Sigmoid colon (tissue), 7 donors: ENCODE measurements at places on chromosomes 2 and 18. TPM values are rescaled to one million over a fixed set of nuclear protein-coding genes. Genes with fewer than 3 reads are reported as not detected.

DNA sequence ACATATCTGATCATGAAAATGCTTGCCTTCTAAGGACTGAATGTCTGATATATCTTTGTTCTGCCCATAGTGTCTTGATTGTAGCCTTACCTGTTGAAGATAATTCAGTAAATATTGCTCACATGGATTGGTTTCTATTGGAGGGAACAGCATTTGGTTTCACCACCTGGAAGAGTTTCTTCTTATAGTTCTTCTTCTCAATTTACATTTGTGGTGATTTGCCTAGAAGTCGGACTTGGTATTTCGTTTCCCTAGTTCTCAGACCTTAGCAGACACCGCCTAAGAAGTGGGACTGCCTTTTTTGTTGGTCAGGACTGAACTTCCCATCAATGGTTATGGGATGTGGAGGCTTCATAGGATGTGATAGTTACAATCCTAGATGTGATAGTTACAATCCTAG is 20.2 kb downstream of the MGAT5 start:
- DNase-seq = no peak

- no peak for DNase-seq
Measured at GRCh38 chr2:68968221-68968620, 6.2 kb upstream of the GKN1 start.

DNA sequence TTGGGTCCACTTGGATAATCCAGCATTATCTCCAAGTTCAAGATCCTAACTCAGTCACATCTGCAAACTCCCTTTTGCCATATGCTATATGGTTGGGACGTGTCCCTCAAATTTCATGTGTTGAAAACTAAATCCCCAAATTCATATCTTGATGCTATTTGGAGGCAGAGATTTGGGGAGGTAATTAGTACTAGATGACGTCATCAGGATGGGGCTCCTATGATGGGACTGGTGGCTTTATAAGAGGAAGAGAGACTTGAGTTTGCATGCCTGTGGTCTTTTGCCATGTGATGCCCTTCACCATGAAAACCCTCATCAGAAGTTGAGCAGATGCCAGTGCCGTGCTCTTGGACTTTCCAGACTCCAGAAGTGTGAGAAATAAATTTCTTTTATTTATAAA is 16.8 kb upstream of the SMAD4 start:
- no peak for DNase-seq

DNA sequence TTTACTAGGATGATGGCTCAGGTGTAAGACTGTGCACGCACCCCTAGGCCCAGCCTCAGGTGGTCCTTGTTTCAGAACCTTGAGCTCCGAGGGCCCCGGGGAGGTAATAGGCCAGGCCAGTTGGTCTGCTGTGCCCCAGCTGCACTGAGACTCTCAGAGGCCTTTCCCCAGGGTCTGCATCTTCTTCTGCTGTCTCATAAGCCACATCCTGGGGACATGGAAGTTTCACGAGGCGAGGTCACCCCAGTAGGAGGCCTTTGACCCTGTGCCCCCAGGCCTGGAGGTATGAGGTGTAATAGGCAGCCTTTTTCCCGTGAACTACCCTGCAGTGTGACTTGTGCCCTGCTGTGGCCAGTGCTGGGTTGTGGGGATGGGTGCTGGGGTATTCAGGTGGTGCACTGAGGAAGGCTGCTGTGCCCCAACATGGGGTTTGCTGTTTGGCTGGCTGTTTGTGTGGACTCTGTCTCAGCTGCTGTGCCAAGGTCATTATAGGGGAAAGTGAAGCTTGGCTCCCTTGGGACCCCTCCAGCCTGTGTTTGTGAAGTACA is 6.9 kb downstream of the OXER1 start:
- DNase-seq = no peak

GRCh38 chr2:211351987-211352386 is 795.6 kb downstream of the CPS1 start:
- no peak for DNase-seq

- DNase-seq = no peak
Measured at GRCh38 chr2:44310287-44310686, 35.0 kb downstream of the SLC3A1 start.

DNA sequence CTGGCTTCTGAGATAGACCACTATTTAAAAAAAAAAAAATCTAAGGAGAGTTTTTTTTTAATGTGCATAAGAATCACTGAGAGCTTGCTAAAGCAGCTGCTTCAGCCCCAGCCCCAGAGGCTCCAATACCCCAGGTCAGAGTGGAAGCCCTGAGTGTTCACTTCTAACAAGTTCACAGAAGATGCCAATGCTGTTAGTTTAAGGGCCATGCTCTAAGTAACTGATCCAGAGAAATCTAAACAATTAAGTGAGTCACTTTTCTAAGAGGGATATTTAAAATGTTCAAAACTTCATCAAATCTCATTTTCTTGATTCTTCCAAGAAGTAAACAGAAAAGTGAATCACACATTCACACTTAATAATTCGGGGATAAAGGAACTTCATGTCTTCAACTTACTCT is 126.4 kb upstream of the CD226 start:
- no peak for DNase-seq

- no peak for DNase-seq
Measured at GRCh38 chr2:199581935-199582360, 124.2 kb upstream of the SATB2 start.

- DNase-seq = no peak
Measured at GRCh38 chr2:166381-166780, 97.5 kb downstream of the SH3YL1 start.

- DNase-seq = no peak
Measured at GRCh38 chr2:96391153-96391827, 55.7 kb downstream of the NCAPH start.

- no peak for DNase-seq
Measured at GRCh38 chr2:105090091-105090490, 52.2 kb downstream of the MRPS9 start.

DNA sequence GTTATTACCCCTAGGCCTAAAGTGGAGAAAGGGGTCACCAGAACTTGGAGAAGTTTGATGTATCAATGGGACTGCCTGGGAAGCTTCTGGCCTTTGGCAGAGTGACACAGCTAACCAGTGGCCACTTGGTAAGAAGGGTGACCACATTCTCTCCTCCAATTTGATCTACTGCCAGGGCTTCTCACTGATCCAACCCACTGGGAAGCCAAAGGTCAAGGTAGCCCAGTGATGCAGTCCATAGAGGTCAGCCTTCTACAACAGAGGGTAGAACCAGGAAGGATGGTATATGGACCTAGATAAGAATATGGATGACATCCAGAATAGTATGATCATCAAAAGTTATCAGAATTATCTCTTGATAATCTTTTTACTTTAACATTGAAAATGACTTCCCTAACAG is 493.6 kb downstream of the NYAP2 start:
- DNase-seq = no peak

DNA sequence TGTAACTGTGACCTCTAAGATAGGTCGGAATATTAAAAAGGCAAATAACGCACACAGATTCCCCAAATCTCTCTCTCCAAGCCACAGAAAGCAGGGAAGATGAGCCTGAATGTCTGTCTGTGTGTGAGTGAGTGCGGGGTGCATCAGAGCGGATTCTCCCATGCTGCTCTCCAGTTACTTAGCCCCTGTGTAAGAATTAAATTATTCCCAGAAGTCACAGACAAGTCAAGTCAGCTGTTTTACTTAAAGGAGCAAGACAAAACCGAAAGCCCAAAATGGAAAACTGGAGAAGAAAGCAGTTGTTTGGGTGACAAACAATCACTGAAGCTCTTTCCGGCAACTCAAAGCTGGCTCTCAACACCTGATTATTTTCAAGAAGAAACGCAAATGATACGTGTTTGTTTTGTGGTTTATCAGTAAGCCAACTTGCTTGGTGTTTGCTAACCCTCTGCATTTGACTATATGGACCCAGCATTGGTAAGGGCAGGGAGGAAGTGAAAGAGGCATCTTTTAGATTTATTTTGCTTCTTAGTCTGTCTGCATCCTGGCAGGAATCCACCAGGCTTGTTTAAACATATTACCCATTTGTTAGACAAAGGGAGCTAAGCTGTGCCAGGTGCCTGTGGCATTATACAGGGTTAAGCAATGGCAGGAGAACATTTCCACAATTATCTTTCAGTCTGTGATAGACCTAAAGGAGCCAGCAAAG is 121.5 kb upstream of the CREB1 start:
- DNase-seq = no peak

DNA sequence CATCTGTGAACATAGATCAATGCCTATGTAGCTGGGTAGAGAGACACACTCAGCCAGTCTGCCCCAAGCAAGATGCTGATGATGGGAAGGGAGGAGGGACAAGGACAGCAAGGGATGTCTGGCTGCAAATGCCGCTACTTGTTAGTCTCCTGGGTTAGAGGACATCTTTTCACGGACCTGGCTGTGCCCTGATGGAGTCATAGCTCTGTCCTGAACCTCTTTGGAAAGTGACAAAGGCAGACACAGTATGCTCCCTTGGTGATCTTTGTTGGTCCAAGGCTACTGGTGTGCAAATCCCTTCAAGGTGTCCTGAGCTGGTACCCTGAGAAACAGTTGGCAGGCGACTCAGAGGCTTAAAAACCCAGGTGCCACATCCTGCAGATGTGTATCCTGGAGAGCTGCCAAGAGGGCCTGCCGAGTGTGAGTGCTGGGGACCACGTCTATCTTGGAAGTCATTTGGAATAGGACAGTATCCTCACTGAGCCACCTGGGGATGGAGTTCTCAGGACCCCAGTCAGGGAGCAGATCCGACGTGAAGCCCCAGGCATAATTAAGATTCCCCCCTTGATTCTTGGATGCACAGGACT is 10.8 kb downstream of the FOSL2 start:
- DNase-seq = peak; percentile 70

GRCh38 chr18:69250305-69251151 is 150.2 kb upstream of the DOK6 start:
- no peak for DNase-seq

DNA sequence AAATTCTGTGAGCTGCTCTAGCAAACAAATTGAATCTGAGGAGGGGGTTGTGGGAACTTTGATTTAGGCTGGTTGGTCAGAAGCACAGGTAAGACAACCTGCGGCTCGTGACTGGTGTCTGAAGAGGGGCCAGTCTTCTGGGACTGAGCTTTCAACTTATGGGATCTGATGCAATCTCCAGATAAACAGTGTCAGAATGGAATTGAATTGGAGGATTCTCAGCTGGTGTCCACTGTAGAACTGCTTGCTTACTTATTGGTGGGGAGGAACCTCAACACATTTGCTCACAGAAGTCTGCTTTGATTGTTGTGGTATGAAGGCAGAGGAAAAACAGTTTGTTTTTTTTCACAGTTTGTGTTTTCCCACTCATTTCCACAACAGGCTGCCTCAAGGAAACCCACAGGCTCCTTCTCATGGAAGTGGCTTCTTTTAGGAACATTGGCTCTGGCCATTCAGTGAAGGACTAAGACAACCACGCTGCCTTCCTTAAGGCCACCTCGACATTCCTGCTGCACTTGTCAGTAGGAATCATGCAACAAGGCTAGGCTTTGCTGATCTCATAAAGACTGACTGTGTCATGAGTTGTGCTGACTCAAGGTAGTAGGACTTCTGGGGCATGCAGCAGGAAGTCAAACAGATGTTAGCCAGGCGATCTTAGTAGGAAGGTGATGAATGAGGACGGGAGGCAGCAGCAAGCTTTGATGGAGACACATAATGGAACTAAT is 104.7 kb downstream of the TSN start:
- no peak for DNase-seq

GRCh38 chr2:73070643-73071359 is 711 bp downstream of the SFXN5 start:
- DNase-seq = peak; percentile 75

DNA sequence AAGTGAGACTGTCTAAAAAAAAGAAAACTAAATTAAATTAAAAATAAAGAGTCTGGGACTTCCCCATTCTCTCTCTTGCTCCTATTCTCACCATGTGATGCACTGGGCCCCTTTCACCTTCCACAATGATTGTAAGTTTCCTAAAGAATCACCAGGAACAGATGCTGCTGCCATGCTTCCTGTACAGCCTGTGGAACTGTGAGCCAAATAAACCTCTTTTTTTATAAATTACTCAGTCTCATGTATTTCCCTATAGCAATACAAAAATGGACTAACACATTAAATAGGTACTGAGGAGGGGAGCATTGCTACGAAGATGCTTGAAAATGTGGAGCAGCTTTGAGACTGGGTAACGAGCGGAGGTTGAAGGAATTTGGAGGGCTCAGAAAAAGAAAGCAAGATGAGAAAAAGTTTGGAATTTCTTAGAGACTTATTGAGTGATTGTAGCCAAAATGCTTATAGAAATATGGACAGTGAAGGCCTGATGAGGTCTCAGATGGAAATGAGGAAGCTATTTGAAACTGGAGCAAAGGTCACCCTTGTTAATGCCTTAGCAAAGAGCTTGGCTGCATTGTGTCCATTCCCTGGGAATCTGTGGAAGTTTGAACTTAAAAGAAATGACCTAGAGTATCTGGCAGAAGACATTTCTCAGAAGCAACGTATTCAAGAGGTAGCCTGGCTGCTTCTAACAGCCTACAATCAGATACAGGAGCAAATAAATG is 128.7 kb downstream of the EIPR1 start:
- no peak for DNase-seq

DNA sequence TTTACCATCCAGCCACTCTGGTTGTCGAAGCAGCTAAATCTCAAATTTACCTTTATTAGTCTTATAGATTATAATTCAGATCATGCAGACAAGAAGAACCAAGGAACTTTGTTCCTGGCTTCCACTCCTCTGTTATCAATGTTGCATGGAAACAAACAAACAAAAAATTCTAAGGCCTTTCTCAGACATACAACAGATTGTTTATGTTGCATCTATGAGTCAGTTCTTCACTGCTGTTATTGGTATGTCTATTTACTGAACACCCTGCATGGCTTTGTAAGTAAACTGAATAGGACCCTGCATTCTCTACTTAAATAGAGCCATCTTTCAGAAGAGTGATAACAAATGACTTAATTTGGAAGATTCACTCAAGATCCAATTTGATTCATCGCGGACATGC is 1.6 kb upstream of the ANKRD44 start:
- DNase-seq = no peak

- DNase-seq = no peak
Measured at GRCh38 chr18:36265015-36265414, 32.5 kb upstream of the FHOD3 start.

DNA sequence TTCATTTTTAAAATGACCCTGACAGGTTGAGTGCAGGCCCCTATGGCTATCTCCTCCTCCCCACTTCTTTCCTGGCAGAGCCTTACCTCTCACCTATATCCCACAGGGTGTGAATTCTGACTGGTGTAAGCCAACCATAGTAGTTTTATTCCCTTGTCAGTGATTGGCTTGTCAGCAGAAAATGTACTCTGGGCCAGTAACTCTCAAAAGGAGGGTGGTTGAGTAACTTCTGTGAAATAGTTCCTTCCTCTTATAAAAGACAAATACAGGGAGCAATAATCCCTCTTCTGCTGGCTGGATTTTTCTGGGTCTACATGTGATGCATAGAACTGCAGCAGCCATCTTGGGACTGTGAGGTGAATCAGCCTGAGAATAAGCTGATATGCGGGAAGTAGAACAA is 83.4 kb downstream of the RAPH1 start:
- no peak for DNase-seq

SPATA3 gene
- total RNA-seq = not detected

CNRIP1 gene
- total RNA-seq = 22.5 TPM

DES gene
- 30,562 TPM for total RNA-seq

BCL11A gene
- 22.1 TPM for total RNA-seq

CCDC74A gene
- 20.2 TPM for total RNA-seq

ALK gene
- 1.1 TPM for total RNA-seq

EGR4 gene
- not detected for total RNA-seq

CYS1 gene
- total RNA-seq = 8.9 TPM

SERPINB3 gene
- not detected for total RNA-seq

TMEM163 gene
- 2.3 TPM for total RNA-seq

DUSP28 gene
- total RNA-seq = 7.7 TPM

DSG1 gene
- not detected for total RNA-seq

DSG3 gene
- not detected for total RNA-seq

SH2D6 gene
- not detected for total RNA-seq

RND3 gene
- total RNA-seq = 29.8 TPM

POTEJ gene
- total RNA-seq = not detected

TUBB8B gene
- not detected for total RNA-seq

KCNG2 gene
- not detected for total RNA-seq
